ENCODE measurements at places on chromosomes 3 and 15.
A peak's percentile ranks its signal among the peaks of the same experiment; 100 is the strongest.

- no peak for DNase-seq
These were observed 6.0 kb downstream of the GHRL start for GRCh38 chr3:10286596-10287295.

DNA sequence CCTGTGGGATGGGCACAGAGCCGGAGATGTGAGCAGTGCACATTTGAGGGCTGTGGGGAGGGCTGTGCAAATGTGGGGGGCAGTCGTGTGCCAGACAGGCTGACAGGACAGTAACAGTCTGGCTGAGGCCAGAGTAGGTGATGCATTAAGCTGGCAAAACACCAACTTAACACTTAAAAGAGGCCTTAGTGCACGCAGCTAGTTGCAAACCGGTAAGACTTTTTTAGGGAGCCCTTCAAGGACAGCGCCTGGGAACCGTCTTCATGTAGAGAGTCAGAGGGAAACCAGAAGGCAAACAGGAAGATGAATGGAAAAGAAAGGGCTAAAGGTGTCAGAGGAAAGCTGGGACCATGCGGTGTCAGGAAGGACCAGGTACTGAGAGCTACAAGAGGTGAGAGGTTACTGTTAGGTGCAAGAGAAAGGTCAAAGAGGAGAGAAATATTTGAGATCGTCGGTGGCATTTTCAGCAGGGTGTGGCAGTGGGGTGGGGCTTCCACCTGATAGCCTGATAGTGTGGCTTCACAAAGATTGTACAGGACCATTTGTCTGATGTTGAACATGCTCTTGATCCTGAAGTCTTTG lies 30.0 kb upstream of the CHD2 start:
- no peak for DNase-seq

GRCh38 chr3:51942603-51943450 lies 664 bp downstream of the PARP3 start:
- no peak for DNase-seq

DNA sequence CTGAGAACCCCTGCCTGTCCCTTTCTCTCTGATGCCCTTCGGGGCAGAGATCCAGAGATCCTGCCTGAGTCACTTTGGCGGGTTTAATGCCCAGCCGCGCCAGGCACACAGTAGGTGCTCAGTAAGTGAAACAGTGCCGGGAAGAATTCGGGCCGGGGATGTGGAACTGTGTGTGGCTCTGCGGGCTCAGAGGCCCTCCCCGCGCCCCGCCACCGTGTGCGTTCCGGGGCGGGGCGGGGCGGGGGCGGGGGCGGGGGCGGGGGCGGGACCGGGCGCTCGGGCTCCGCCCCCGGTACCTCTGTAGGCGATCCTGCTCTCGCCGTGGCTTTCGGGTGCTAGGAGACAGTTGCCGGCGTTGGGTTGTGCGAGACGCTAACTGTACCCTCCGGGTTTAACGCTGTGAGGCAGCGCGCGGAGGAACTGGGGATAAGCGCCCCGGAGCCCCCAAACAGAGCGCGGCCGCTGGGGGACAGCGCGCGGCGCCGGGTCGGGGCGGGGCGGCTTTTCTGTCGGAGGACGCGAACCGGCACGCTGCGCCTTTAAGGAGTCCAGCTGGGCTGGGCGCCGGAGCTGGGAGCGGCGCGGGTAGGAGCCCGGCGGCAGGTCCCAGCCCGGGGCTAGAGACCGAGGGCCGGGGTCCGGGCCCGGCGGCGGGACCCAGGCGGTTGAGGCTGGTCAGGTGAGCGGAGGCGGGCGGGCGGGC lies at the start of gene ABHD6:
Gene ABHD6, plus strand, starts transcription at position 555 of the 703 bp plus-strand sequence. CDS start 18,795 bp downstream, outside the sequence.
- peak; percentile 74 for DNase-seq

DNA sequence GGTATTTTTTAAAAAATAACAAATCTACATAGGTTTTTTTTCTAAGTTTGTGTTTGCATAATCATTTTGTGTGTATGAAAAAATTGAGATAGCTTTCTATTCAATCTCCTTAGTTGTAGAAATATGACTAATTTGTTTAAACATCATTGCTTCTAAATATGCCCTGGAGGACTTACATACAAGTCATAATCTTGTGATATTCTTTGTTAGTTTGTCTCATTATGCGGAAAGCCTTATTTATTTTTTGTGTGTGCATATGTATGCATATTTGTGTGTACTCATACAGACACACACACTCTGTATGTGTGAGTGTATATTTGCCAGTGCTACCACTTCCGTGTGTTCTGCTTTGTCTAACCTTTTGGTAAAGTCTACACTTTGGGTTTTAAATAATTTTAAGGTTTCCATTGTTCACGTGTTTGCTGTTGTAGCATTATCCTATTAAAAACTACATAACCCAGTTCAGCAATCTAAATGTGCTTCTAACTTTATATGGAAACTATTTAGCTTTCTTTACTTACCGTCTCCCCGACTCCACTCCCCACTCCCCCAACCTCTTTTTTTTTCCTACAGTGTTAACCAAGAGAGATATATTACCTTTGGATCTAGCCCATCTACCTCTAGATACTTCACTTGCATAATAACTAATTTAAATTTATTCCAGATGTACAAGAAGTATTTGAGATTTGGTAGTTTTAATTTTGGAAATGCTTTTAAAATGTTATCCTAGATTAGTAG lies 111.7 kb downstream of the FNDC3B start:
- no peak for DNase-seq

- no peak for DNase-seq
These were observed 46.4 kb downstream of the GJD2 start for GRCh38 chr15:34708422-34708821.

DNA sequence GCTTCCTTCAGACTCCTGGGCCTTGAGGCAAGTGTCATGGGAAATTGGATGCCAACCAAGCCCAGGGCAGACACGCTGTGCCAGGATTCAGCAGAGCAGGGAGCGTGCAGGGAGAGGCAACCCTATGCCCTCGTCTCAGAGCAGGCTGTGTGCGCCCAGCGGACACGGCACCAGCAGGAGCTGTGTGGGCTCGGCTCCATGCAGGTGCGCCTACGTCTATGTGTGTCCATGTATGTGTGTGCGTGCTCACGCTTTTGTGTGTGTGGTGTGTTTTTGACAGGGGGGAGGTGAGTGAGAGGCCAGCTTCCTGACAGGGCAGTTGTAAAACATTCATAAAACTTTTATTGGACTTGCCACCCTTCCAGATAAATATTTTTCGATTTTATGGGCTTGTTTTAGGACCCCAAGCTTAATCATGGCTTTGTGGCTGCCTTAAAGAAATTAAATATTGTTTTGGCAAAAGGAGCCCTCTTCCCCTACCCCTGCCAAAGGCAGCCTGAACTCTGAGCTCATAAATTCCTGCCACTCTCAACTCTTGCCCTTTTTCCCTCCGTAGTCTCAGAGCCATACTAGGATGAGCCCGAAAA lies 84.4 kb downstream of the DNAJB8 start:
- no peak for DNase-seq

- DNase-seq, result no peak
These were observed 190.6 kb upstream of the ARPP21 start for GRCh38 chr3:35448681-35449080.

DNA sequence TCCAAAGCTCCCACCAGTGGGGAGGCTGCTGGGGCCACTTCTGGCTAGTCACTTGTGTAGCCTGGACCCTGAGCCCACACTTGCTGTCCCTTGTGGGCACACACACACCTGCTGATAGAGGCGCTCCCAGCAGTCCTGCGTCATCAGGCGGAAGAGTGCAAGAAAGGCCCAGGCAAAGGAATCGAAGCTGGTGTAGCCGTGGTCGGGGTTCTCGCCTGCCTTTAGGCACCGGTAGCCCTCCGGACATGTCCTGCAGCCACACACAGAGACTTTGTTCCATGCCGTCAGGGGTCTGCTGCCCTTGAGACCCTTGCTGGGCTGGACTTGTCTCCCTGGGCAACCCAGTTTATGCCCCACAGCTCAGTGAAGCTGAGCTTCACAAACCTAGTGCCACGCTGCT lies 42.9 kb downstream of the SCN5A start:
- no peak for DNase-seq

GRCh38 chr15:74664670-74665069 lies 31.2 kb downstream of the EDC3 start:
- DNase-seq, result no peak

GRCh38 chr3:144369129-144369879 lies 397.7 kb downstream of the DIPK2A start:
- no peak for DNase-seq

- DNase-seq, result no peak
These were observed 48.1 kb downstream of the DPPA2 start for GRCh38 chr3:109268181-109268580.

Data from caudate nucleus (tissue), 63 donors.